Activated CD4-positive, alpha-beta T cell treated with anti-CD3 and anti-CD28 coated beads, Interleukin-2, amount 10 ng/mL, durations not matched to agents 7 days and 5 days (primary cell): ENCODE measurements at places on chromosomes 5 and 9.

GRCh38 chr9:98738741-98739140 lies 30.0 kb upstream of the GABBR2 start:
- no peaks in the 10 kb centered on the region for H3K27me3 ChIP-seq
- no peak overlapping the region for H3K4me3 ChIP-seq
- no peak for DNase-seq
- H3K27ac ChIP-seq, result no peak overlapping the region

- H3K4me3 ChIP-seq, result no peak overlapping the region
- no peaks in the 10 kb centered on the region for H3K36me3 ChIP-seq
- no peak for DNase-seq
- no peaks in the 10 kb centered on the region for H3K27me3 ChIP-seq
Observed at GRCh38 chr9:86788456-86788855, 158.8 kb downstream of the GAS1 start.

DNA sequence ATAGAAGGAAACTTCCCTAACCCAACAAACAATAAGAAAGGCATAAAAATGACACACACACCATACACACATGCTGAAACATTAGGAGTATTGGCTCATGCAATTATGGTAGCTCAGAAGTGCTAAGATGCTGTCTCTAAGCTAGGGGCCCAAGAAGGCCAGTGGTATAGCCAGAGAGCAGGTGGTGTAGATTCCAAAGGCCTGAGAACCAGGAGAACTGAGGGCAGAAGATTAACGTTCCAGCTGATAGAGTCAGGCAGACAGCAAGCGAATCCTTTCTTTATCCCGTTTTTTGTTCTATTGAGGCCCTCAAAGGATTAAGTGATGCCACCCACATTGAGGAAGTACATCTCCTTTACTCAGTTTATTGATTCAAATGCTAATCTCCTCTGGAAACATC lies 262.9 kb downstream of the EPB41L4A start:
- no peak for DNase-seq
- peaks cover 7% of the 10 kb centered on the region for H3K4me1 ChIP-seq
- H3K27me3 ChIP-seq, result peaks cover 5% of the 10 kb centered on the region
- no peaks in the 10 kb centered on the region for H3K36me3 ChIP-seq
- no peak overlapping the region for H3K27ac ChIP-seq

- H3K36me3 ChIP-seq, result peaks cover 44% of the 10 kb centered on the region
- no peak for DNase-seq
- H3K27ac ChIP-seq, result no peak overlapping the region
- no peaks in the 10 kb centered on the region for H3K4me1 ChIP-seq
- H3K4me3 ChIP-seq, result no peak overlapping the region
Observed at GRCh38 chr5:80798633-80799032, 143.8 kb upstream of the DHFR start.

DNA sequence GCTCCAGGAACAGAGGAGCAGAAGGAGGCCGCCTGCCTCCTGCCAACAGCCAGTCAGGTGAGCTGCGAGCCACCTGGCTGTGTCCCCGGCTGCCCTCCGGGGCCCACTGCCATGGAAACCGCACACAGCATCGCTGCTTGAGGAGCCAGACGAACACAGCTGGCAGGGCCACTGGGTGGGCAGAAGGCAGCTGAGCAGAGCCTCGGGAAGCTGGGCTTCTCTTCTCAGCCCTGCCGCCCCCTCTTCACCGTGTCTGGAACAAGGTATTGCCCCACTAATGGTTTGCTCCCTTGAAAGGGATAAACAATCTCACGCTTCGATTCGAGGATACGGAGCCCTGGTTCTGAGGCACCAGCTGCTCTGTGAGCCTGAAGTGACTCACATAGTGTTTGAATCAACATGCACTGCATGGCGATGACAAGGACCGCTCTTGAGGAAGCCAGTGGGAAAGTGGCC lies 63.7 kb upstream of the RUFY1 start:
- no peaks in the 10 kb centered on the region for H3K4me1 ChIP-seq
- peaks cover 3% of the 10 kb centered on the region for H3K27me3 ChIP-seq
- H3K36me3 ChIP-seq, result no peaks in the 10 kb centered on the region
- DNase-seq, result no peak
- H3K27ac ChIP-seq, result no peak overlapping the region
- H3K4me3 ChIP-seq, result no peak overlapping the region

- peaks cover 12% of the 10 kb centered on the region for H3K36me3 ChIP-seq
- peak overlapping the region; percentile 92 for H3K27ac ChIP-seq
- peak; percentile 62 for DNase-seq
- peaks cover 85% of the 10 kb centered on the region for H3K4me1 ChIP-seq
- peak overlapping the region; percentile 53 for H3K4me3 ChIP-seq
Observed at GRCh38 chr9:89743216-89743572, 138.4 kb downstream of the GADD45G start.

GRCh38 chr5:115377468-115378217 lies 81.2 kb upstream of the CCDC112 start:
- H3K27me3 ChIP-seq, result no peaks in the 10 kb centered on the region
- no peak overlapping the region for H3K27ac ChIP-seq
- H3K4me1 ChIP-seq, result peaks cover 19% of the 10 kb centered on the region
- DNase-seq, result no peak
- no peaks in the 10 kb centered on the region for H3K36me3 ChIP-seq
- no peak overlapping the region for H3K4me3 ChIP-seq

DNA sequence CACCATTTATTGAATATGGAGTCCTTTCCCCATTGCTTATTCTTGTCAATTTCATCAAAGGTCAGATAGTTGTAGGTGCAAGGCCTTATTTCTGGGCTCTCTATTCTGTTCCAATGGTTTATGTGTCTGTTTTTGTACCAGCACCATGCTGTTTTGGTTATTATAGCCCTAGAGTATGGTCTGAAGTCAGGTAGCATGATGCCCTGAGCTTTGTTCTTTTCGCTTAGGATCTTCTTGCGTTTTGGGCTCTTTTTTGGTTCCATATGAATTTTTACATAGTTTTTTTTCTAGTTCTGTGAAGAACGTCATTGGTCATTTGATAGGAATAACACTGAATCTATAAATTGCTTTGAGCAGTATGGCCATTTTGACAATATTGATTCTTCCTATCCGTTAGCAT lies 40.2 kb upstream of the IFNE start:
- no peak for DNase-seq
- no peaks in the 10 kb centered on the region for H3K36me3 ChIP-seq
- no peaks in the 10 kb centered on the region for H3K4me1 ChIP-seq
- H3K27ac ChIP-seq, result no peak overlapping the region
- no peak overlapping the region for H3K4me3 ChIP-seq
